ENCODE measurements at places on chromosomes 7 and 10.

- no peak for DNase-seq
Measured at GRCh38 chr7:130814778-130815335, 80.8 kb upstream of the KLF14 start.

DNA sequence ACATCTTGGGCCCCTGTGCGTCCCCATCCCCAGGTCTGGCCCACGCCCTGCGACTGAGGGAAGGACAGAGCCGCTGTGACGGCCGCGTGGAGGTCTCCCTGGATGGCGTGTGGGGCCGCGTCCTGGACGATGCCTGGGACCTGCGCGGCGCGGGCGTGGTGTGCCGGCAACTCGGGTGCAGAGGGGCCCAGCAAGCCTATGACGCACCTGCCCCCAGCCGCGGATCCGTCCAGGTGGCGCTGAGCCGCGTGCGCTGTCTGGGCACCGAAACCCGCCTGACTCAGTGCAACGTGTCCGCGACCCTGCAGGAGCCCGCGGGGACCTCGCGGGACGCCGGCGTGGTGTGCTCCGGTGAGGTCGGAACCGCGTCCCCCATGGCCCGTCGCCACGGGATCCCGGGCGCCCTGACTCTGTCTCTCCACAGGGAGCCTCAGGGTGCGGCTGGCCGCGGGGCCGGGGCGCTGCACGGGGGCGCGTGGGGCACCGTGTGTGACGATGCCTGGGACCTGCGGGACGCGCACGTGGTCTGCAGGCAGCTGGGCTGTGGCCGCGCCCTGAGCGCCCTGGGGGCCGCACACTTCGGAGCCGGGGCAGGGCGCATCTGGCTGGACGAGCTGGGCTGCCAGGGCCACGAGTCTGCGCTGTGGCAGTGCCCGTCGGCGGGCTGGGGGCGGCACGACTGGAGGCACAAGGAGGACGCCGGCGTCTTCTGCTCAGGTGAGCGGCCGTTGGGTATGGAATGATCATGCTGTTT lies 5.9 kb downstream of the SCART1 start:
- DNase-seq, result no peak

DNA sequence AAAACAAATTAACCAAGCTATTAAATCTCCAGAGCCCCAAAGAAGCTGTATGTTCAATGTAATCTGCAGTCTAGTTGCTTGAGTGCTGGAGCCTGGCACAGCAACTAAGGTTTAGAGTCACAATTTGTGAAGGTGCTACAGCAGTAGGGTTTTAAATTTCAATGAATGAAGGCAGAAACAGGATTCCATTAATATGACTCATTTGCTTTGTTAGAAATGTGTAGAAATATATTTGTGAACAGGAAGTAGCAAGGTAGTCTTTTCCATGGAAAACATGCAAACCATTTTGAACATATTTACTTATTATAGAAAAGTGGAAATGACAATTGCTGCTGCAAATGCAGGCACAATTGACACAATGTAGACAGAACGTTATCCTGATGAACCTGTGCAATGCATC lies 149.0 kb upstream of the STEAP4 start:
- DNase-seq, result no peak

- DNase-seq, result no peak
Measured at GRCh38 chr7:266851-267840, 22.8 kb upstream of the FOXL3 start.

- DNase-seq, result no peak
Measured at GRCh38 chr10:74677951-74678350, 148.4 kb upstream of the KAT6B start.

GRCh38 chr10:124486635-124487034 lies 25.0 kb downstream of the LHPP start:
- DNase-seq, result no peak

DNA sequence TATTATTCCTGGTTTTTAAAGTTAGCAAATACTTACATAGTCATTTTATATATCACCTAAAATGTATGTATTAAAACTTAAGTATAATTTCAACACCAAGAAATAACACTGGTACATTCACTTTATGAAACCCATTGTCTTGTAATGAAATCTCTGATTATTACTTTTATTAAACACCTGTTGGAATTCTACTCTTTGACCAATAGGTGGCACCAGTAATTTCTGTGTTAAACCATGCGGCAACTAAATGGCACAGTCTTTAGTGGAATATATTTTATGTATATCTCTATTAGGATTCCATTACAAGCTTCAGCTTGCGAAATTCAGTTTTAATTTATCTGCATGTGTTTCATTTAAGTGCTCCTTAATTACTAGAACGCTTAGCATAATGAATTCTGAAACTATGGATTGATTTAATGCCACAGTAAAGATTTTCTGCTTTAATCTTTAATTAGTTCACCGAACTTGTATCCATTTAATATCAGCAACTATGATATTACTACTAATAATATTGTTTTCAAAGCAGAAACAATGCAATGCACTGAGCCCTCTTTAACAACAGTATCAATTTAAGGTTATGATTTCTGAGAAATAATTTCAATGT lies 181.3 kb downstream of the MAGI2 start:
- no peak for DNase-seq

DNA sequence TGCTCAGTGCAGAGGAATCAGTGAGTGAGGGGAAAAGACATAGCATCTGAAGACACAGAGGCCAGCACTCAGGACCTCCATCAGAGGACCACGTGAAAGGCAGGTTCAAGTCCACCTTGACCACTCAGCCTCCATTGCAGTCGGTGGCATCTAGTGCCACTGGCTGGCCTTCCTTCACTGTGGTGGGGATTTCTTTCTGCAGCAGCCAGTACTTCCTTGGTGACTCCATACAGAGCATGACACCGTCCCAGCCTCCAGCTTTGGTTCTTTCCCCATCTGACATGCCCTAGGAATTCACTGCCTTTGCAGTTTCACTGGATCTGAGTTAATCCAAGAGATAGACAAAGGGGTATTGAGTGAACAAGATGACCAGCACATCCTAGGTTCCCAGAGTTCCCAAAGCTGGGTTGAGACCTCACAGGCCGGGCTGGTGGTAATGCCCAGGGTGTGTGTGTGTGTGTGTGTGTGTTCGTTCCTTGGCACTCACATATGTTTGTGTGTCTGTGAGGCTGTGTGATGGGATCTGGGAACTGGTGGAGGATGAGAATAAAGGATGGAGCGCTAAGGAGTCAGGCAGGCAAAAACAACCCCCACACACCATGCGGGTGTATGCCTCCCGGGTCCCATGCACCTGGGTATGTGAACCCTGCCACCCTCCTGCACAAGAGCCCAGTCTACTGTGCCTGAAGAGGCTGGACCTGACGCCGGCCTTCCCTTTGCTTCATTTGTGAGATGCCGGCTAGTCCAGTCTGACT lies 57.8 kb downstream of the SYPL1 start:
- no peak for DNase-seq

DNA sequence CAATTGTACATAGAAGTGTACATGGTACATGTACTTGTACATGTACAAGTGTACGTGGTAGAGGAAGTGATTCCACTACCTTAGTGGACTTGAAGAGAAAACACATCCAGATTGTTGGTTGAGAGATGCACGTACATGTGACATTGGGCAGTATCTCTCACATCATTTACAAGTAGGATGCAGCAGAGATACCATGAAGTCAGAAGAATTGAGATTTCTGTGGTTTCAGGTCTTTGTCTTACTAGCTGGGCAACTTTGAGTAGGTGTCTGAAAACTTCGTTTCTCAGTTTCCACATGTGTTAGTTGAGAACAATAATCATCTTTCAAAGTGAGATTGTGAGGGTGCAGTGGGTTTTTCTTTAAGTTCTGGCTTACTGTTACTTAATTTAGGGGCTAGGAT lies 21.5 kb downstream of the CLDN12 start:
- no peak for DNase-seq

DNA sequence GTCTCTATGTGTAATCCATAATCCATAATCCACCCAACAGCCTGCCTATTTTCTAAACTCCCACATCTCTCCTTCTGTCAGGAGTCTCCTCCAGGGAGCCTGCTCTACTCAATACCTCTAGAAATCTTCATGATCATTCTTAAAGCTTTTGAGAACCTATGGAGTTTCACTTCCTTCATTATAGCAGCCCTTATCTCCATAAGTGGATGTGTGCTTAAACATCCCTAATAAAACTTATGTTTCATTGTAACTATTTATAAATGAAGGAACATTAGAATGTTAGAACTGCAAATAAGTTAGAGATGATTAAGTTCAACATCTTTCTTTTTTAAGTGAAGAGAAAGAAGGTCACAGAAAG lies 8.5 kb downstream of the CPED1 start:
- no peak for DNase-seq

DNA sequence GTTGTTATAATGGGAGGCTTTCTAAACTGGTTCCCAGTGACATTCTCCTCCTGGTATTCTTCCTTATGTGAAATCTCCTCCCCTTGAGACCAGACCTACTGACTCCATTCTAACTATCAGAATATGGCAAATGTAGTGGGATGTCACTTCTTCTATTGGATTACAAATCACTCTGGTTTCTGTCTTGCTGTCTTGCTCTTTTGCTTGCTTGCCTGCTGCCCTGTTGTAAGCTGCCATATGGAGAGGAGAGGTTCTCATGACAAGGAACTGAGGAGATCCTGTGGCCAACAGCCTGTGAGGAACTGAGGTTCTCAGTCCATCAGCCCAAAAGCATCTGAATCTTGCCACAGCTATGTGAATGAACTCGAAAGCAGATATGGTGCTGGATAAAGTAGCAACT lies 4.7 kb upstream of the NRCAM start:
- DNase-seq, result no peak

DNA sequence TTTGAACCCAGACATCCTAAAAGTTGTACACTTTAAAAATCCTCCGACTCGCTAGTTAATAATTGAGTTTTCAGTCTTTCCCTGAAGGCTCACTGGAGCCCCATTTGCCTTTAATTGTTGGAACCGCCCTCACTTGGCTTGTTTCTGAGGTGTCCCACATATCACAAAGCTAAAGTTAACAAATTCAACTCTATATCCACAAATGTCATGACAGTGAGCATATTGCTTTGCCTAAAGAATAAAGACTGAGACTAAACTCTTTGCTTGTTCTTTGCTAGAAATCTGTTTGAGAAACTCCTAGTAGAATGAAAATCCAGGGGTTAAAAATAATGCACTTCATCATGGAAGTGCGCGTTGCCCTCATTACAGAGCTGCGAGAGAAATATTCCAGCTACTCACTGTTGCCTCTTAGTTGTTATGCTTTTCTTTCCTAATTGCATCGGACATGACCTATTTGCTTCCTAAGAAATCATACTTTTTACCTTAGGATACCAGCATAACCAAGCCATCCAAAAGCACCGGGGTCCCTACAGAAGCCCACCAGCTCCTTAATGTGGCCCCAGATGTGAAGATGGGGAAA lies 752 bp downstream of the THSD7A start:
- DNase-seq, result no peak

DNA sequence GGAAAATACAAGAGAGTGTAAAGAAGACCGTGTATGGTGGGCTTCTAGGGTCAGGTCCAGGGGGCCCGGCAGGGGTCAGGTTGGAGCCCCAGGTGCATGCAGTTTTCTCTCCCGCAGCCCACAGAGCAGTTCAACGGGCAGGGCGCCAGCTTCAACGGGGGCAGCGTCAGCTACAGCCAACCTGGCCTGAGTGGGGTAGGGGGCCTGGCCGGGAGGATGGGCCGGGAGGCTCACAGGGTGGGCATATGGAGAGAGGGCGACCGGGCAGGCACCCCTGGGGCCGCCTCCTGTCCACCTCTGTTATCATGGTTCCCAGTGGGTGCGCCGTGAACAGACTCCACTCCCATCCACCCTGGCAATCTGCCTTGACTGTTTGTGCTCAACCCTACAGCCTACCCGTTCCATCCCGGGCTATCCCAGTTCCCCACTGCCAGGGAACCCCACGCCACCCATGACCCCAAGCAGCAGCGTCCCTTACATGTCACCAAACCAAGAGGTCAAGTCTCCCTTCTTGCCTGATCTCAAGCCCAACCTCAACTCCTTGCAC lies 11.5 kb downstream of the ZMIZ2 start:
- DNase-seq, result no peak

DNA sequence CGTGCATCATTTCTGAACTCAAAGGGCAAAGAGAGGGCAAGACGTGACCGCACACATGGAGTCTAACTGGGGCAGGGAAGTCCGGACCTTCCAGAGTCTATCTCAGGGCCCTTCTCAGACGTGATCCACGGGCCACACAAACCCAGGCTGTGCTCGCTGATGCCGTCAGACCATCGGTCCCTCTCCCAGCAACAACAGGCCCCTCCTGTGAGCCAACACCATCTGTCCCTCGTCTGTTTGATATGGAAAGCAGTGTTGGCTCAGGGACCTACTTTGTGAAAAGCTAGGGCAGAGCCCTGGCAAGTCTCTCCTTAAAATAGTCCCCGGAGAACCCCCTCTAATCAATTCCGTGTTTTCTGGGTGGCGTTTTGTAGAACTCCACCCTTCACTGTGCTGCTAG lies 208.8 kb downstream of the TCERG1L start:
- DNase-seq, result no peak

Data from fibroblast of skin of left quadriceps (primary cell).